ENCODE measurements at places on chromosomes 5 and 9.

GRCh38 chr9:114031037-114031630, 47.0 kb downstream of the AMBP start:
- no peaks in the 10 kb centered on the region for H3K4me1 ChIP-seq
- no peak overlapping the region for H3K4me3 ChIP-seq
- H3K36me3 ChIP-seq = no peaks in the 10 kb centered on the region
- no peak overlapping the region for H3K27ac ChIP-seq
- DNase-seq = peak; percentile 40

DNA sequence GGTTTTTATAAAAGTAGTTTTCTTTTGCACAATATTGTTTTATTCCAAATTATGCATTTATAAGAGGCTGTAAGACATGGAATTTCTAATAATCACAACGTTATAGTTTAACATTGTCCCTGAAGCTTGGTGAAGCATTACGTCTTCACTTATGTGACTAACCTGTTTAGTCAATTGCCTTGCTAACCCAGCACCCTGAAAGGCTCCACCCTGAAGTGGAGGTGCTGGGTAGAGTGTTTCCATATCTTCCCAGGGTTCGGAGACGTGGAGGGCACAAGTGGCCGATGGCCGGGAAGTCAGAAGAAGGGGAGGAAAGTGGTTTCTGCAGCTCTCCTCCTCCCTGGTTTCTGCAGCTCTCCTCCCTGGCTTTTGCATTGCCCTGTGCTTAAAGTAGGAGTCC, 83.4 kb downstream of the TRIO start:
- peaks cover 7% of the 10 kb centered on the region for H3K27me3 ChIP-seq
- no peak overlapping the region for H3K27ac ChIP-seq
- DNase-seq = no peak
- H3K36me3 ChIP-seq = no peaks in the 10 kb centered on the region
- peaks cover 11% of the 10 kb centered on the region for H3K4me1 ChIP-seq

GRCh38 chr9:36637491-36638270, 65.0 kb downstream of the MELK start:
- H3K36me3 ChIP-seq = peaks cover 33% of the 10 kb centered on the region
- no peaks in the 10 kb centered on the region for H3K27me3 ChIP-seq
- peaks cover 9% of the 10 kb centered on the region for H3K4me1 ChIP-seq

GRCh38 chr9:37324261-37324683, 98.2 kb upstream of the GRHPR start:
- H3K27me3 ChIP-seq = no peaks in the 10 kb centered on the region
- no peaks in the 10 kb centered on the region for H3K4me1 ChIP-seq
- H3K36me3 ChIP-seq = peaks cover 10% of the 10 kb centered on the region
- DNase-seq = no peak
- H3K4me3 ChIP-seq = no peak overlapping the region
- H3K27ac ChIP-seq = no peak overlapping the region

DNA sequence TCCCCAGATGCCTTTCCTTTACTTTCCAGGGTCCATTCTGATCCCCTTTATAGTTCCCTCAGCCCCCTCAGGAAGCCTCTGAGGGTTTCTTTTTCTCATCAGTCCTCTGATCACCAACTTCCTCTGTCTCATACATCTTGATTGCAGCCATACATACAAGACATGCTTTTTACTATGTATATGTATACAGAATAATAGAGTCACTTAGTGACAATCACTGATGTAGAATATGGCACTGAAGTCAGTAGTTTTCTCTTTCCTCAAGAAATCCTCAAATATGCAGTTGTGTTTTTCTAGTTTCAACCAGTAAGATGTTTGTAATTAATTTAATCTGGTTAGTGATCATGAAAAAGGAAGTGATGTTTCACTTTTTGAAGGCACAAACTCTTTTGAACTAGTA, 364.1 kb downstream of the MAN2A1 start:
- H3K4me3 ChIP-seq = peak overlapping the region; percentile 12
- no peaks in the 10 kb centered on the region for H3K36me3 ChIP-seq
- no peaks in the 10 kb centered on the region for H3K27me3 ChIP-seq
- DNase-seq = no peak
- H3K27ac ChIP-seq = peak overlapping the region; percentile 74

DNA sequence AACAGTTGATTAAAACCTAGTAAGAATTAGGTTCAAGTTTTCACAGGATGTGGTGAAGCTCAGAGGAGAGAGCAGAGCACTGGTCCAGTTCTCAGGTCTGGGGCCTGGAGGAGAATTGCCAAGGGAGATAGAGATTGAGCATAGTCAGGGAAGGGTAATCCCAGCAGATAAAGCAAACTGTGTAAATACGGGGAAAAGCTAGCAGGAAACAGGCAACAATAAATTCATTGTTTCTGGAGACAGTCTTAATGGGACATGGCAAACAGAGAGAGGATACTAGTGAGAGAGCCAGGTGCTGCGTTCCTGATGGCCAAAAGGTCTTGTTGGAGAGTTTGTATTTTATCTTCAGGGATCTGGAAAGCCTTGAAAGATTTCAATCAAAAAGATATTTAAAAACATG, 333.0 kb downstream of the PDE4D start:
- no peak overlapping the region for H3K4me3 ChIP-seq
- no peak overlapping the region for H3K27ac ChIP-seq
- H3K4me1 ChIP-seq = peaks cover 3% of the 10 kb centered on the region

DNA sequence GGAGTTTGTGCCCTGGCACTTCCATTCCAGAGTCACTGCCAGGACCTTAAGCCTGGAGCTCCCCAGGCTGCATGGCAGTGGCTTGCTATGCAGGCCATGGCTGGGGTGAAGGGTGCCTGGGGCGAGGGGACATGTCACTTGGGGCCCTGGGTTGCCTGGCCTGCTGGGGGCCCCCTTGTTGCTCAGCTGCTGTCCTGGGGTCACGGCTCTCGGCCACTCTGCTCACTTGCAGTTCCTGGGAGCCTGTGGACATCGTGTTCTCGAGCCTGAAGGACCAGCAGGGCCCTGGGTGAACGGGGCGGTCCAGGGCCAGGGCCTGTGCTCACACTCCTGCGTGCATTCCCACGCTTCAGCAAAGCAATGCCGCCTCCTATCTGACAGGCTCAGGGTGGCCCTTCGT, 14.5 kb upstream of the SLC2A6 start:
- no peak overlapping the region for H3K4me3 ChIP-seq
- DNase-seq = no peak
- no peaks in the 10 kb centered on the region for H3K4me1 ChIP-seq
- H3K36me3 ChIP-seq = no peaks in the 10 kb centered on the region
- H3K27me3 ChIP-seq = peaks cover 1% of the 10 kb centered on the region

- no peaks in the 10 kb centered on the region for H3K36me3 ChIP-seq
- H3K27me3 ChIP-seq = peaks cover 2% of the 10 kb centered on the region
- H3K27ac ChIP-seq = no peak within 1 kb of the TSS
- no peak within 1 kb of the TSS for H3K4me3 ChIP-seq
- no peaks in the 10 kb centered on the region for H3K4me1 ChIP-seq
- DNase-seq = no peak
Measured at GRCh38 chr5:1201327-1202025, at the start of gene SLC6A19. Gene SLC6A19, plus strand, starts transcription at chr5:1201595. Its CDS starts 56 bp downstream, at chr5:1201651.

DNA sequence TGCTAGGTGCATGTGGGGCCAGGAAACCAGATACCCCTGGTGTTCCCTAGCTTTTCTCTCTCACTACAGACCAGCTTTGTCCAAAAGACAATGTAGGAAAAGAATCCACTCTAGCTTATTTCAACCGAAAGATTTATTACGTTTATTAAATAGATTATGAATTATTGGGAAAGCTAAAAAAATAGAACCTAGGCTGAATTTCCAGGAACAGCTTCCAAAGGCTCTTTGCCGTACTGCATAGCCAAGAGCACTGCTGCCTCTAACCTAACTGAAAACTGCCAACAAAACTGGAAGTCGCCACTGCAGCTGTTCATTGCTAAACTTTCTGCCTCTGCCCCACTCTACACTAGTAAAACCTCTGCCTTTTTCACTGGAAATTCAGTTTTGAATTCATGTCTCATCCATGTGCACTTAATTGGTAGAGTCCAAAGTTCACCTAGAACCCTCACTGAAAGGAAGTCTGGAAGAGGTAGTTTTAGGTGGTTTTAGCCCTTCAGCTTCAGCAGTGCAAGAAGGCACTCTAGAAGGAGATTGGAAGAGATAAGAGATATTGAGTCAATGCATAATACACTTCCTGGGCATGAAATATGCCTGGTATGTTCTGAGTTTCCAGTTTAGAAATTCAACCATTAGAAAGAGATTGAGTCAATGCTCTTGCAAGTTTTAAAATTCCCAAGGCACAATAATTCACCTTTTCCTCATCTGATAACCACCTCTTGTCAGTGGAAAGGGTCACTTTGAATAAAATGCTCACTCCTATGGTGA, 927.9 kb downstream of the MAT2B start:
- DNase-seq = no peak
- H3K27ac ChIP-seq = no peak overlapping the region
- H3K27me3 ChIP-seq = no peaks in the 10 kb centered on the region
- no peaks in the 10 kb centered on the region for H3K4me1 ChIP-seq
- no peaks in the 10 kb centered on the region for H3K36me3 ChIP-seq

DNA sequence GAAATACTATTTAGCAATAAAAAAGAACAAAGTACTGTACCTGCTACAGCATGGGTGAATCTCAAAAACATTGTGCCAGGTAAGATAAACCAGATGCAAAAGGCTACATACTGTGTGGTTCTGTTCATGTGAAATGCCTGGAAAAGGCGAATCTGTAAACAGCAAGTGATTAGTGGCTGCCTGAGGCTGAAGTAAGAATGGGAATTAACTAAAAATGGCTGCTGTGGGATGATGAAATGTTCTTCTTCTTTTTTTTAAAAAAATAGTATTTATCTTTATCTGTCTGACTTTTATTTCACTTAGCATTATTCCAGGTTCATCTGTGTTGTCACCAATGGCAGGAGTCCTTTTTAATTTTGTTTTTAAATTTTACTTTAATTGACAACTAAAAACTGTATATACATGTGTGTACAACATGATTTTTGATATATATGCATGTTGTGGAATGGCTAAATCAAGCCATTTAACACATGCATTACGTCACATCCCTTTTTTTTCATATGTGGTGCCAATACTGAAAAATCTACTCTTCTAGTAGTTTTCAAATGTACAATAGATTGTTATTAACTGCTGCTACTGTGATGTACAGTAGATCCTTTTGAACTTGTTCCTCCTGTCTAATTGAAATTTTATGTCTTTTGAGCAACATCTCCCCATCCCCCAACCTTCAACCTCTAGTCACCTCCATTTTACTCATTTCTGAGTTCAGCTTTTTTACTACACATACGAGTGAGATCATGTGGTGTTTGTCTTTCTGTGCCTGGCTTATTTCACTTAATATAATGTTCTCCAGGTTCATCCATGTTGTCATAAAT, 62.9 kb upstream of the TNFAIP8 start:
- DNase-seq = no peak
- no peak overlapping the region for H3K27ac ChIP-seq
- peaks cover 43% of the 10 kb centered on the region for H3K36me3 ChIP-seq
- H3K4me3 ChIP-seq = no peak overlapping the region
- H3K4me1 ChIP-seq = peaks cover 48% of the 10 kb centered on the region

GRCh38 chr5:159405611-159406031, 75.3 kb upstream of the IL12B start:
- no peak overlapping the region for H3K4me3 ChIP-seq
- H3K4me1 ChIP-seq = peaks cover 19% of the 10 kb centered on the region
- H3K36me3 ChIP-seq = peaks cover 8% of the 10 kb centered on the region
- peaks cover 55% of the 10 kb centered on the region for H3K27me3 ChIP-seq
